ENCODE measurements at places on chromosomes 5 and 9.

DNA sequence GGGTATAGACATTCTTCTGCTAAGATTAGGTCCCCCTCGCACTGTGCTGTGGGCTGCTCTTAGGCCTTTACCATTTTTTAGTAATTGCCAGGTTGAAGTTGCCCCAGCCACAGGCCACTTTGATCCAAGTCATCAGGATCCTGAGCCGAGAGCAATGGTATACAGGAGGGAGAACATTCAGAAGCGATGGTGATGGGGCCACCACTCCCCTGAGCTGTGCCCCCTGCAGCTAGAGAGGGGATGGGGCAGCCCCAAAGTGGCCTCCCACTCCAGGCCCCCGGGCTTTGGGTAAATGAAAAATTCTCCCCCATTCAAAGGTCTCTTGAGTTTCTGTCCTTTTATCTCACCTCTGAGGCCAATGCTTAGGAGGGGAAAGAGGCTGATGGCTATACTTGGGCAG lies 59.4 kb downstream of the MACROH2A1 start:
- DNase-seq, result no peak

DNA sequence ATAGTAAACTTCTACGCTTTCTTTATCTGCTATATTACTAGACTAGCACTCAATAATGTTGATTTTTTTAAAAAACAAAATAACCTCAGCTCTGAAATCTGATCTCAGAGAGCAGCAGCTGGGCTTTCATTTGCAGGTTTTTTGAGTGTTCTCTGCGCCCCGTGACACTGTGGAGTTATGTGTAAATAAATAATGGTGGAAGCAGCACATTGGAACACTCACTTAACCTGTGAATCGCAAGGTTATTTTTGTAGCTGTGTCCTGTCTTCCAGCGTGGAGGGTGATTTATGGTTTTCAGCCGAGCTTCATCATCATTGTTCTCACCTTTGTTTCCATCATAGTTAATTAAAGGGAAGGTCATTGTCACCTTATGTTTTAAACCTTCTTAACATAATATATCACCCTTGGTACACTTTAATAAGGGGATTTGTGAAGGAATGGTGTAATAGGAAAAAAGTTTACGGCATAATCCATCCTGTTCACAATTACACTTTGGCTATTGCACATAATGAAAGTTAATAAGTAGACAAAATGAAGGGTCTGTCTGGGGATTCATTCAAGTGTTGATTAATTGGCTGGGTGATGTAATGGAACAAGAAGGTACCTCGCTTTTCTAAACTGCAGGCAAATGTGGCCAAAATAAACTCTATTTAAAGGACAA lies 493.3 kb upstream of the ADAMTS16 start:
- no peak for DNase-seq

GRCh38 chr5:5384660-5385330 lies 37.7 kb upstream of the ICE1 start:
- DNase-seq, result no peak

DNA sequence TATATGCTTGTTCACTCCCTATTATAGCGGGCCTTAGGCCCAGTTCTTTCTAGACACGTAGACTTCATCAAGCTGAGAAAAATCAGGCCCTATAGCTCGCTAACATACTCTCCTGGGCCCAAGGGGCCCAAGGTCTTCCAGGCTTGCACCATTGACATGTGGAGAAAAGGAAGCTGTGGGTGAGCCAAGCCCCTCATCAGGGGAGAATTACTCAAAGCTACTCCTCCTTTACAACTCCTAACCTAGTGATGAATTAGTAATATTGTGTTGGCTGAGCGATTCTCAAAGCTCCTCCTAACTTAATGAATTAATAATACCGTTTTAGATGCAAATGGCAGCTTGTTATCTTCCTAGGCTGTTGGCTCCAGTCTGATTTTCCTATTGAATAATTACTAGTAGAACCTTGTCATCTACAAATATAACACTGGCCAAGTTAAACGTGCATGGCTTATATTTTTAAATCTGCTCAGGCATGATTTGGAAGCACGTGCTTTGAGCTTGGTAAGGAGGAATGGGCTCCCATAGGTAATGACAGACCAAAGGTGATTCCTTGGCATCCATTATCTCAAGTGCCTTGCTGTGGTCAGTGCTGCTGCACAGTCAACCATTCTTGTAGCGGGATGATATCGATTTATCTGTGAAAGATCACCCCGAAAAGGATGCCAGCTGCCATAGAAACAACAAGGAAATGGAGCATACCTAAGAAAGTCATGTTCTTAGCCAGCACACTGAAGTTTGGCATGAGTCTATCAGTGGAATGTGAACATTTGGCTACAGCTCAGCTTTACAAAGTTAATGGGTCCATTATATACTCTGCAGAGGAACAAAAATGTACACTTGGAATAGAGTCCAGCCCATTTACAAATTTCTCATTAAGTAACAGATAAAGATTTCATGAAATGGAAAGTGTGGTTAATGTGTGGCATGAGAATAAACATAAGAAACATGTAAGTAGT lies 23.8 kb downstream of the LVRN start:
- no peak for DNase-seq
